SIG-M5 (cell line): ENCODE measurements at places on chromosomes 16 and 17.

- no peak for DNase-seq
Measured at GRCh38 chr17:63699638-63700527, at the start of gene LIMD2. LIMD2 (minus strand) TSS chr17:63700125; CDS start chr17:63699298, 827 bp downstream.

DNA sequence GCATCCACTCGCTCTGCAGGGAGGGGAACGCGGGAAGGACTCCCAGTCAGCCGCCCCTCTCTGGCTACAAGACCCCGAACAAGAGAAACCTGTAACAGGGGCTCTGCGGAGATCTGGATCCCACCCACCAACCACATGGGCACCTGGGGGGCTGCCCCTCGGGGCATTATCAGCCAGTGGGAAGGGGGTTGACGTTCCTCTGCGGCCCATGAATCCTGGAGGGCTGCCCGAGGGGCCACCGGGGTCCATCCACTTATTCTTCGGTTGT is 1.8 kb upstream of the PCGF2 start:
- no peak for DNase-seq

- no peak for DNase-seq
Measured at GRCh38 chr17:69246726-69247375, 18.2 kb upstream of the ABCA10 start.

DNA sequence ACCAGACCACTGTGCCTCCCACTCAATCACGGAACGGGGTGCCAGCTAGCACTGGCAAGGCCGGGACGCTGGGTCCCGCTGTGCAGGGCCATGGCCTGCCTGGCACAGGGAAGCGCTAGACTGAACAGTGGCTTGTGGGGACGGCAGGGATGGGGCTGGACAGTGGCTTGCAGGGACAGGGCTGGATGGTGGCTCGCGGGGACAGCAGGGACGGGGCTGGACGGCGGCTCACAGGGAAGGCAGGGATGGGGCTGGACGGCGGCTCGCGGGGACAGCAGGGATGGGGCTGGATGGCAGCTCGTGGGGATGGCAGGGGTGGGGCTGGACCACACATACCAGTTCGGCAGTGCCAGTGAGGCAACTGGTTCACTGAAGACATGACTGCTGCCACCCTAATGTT is 32.6 kb downstream of the LMF1 start:
- DNase-seq, result no peak

DNA sequence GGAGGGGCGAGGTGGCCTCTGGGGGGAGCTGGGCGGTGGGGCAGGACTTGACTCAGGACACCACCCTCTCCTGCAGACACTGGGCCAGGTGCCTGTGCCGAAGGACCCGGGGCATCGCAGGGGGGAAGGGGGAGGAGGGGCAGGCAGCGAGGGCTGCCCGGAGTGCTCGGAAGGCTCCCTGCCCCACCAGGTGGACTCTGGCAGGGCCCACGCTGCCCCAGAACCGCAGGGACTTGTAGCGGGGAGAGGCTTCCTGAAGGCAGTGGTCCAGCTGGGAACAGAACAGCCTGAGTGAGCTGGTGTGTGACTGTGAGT is 4.4 kb upstream of the HCRT start:
- DNase-seq, result no peak

- DNase-seq, result no peak
Measured at GRCh38 chr17:50026837-50027171, 29.1 kb upstream of the ITGA3 start.
